ENCODE measurements at places on chromosomes 13 and 19. TPM values are rescaled to one million over a fixed set of nuclear protein-coding genes. Genes with fewer than 3 reads are reported as not detected.

DNA sequence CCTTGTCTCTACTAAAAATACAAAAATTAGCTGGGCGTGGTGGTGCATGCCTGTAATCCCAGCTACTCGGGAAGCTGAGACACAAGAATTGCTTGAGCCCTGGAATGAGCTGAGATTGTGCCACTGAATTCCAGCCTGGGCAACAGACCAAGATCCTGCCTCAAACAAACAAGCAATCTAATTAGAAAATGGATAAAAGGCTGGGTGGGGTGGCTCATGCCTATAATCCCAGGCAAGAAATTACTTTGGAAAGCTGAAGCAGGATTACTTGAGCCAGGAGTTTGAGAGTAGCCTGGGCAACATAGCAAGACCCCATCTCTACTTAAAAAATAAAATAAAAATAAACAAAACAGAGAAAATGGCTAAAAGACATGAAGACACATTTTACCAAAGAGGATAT is 77.0 kb downstream of the CAB39L start:
- H3K27me3 ChIP-seq, result no peaks in the 10 kb centered on the region
- H3K36me3 ChIP-seq, result no peaks in the 10 kb centered on the region
- H3K27ac ChIP-seq, result no peak overlapping the region
- no peak for DNase-seq

DNA sequence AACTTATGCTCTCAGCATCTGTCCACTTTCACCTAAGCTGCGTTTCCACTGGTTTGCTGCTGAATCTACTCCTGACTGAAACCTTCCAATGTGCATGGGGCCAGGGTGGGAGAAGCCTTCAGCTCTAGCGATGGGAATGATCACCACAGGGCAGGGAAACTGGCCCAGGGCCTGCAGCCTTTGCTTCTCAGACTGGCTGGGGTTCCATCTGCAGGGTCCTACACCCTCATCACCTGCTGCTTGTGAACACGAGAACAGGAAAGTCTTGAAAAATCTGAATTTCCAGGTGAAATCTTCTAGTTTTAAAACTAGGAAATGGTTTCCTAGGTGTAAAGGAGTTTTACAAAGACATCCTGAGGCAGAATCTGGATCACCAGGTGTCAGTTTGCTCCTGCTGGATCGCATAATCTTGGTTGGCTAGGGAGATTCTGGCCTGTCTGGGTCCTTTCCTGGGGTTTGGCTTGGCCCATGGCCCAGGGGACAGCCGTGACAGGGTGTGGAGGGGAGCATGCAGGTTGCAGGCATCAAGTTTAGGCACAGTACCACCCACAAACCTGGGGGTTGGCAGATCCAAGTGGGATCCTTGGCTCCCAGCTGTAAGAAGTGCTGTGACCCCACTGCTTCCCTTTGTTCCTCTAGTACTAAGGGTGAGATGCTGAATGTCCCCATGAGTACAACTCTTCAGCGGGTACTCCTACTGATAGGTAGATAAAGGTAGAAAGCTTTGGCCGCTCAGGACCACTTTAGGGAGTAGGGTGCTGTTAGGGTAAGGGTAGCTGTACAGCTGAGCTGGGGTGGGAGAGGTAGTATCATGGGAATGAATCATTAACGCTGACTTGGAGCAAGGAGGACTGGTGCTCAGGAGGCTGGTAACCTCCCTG is 1.8 kb upstream of the UBE2M start:
- peak overlapping the region; percentile 100 for H3K27ac ChIP-seq
- peaks cover 23% of the 10 kb centered on the region for H3K36me3 ChIP-seq
- H3K4me1 ChIP-seq, result peaks cover 75% of the 10 kb centered on the region

DNA sequence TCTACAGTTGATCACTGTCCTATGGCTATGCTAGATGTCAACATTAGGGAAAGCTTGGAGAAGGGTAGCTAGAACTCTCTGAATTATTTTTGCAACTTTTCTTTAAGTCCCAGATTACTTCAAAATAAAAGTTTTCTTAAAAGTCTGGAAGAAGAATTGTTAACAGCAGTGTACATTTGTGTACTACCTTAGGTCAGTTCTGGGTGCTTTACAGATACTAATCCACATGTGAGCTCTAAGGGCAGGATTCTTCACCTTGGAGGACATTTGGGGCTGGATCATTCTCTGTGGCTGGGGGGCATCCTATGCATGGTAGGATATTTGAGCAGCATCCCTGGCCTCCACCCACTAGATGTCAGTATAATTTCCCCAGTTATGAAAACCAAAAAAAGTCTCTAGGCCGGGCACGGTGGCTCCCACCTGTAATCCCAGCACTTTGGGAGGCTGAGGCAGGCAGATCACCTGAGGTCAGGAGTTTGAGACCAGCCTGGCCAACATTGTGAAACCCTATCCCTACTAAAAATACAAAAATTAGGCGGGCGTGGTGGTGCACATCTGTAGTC is 2.8 kb downstream of the BRME1 start:
- peaks cover 18% of the 10 kb centered on the region for H3K4me1 ChIP-seq
- H3K27ac ChIP-seq, result no peak overlapping the region
- H3K4me3 ChIP-seq, result no peak overlapping the region
- H3K36me3 ChIP-seq, result peaks cover 2% of the 10 kb centered on the region

KIR3DL1 gene
- total RNA-seq, result not detected

- H3K4me3 ChIP-seq, result no peak overlapping the region
- H3K27me3 ChIP-seq, result no peaks in the 10 kb centered on the region
- peaks cover 55% of the 10 kb centered on the region for H3K36me3 ChIP-seq
These were observed 20.1 kb upstream of the NANOS2 start for GRCh38 chr19:45934551-45935230.

All from spinal cord (tissue), 10 donors.